Lower lobe of right lung (tissue), 2 donors: ENCODE measurements at places on chromosomes 12 and 14. TPM values are rescaled to one million over a fixed set of nuclear protein-coding genes. Genes with fewer than 3 reads are reported as not detected.

Gene ITGB7
- 9.7 TPM for total RNA-seq

Gene CCDC196
- total RNA-seq, result not detected

Gene CD27
- 2.3 TPM for total RNA-seq

Gene PPP4R4
- 5.9 TPM for total RNA-seq

Gene METTL17
- 62.2 TPM for total RNA-seq

Gene RPGRIP1
- 1.1 TPM for total RNA-seq

Gene NUBPL
- total RNA-seq, result 8.6 TPM

GRCh38 chr12:113762882-113763816 is 203.0 kb downstream of the RBM19 start:
- H3K4me3 ChIP-seq, result no peak overlapping the region
- no peak for DNase-seq
- no peak overlapping the region for H3K27ac ChIP-seq
- H3K27me3 ChIP-seq, result peaks cover 65% of the 10 kb centered on the region
- H3K4me1 ChIP-seq, result no peaks in the 10 kb centered on the region

GRCh38 chr12:130281153-130281799 is 56.4 kb upstream of the PIWIL1 start:
- no peaks in the 10 kb centered on the region for H3K36me3 ChIP-seq
- no peak overlapping the region for H3K27ac ChIP-seq
- no peak for DNase-seq
- H3K4me3 ChIP-seq, result peak overlapping the region; percentile 20
- no peaks in the 10 kb centered on the region for H3K27me3 ChIP-seq
- no peaks in the 10 kb centered on the region for H3K4me1 ChIP-seq

- no peak overlapping the region for H3K27ac ChIP-seq
- H3K4me3 ChIP-seq, result no peak overlapping the region
- H3K4me1 ChIP-seq, result peaks cover 6% of the 10 kb centered on the region
- H3K27me3 ChIP-seq, result peaks cover 35% of the 10 kb centered on the region
These were observed 171.7 kb upstream of the RTL1 start for GRCh38 chr14:101075025-101075800.

DNA sequence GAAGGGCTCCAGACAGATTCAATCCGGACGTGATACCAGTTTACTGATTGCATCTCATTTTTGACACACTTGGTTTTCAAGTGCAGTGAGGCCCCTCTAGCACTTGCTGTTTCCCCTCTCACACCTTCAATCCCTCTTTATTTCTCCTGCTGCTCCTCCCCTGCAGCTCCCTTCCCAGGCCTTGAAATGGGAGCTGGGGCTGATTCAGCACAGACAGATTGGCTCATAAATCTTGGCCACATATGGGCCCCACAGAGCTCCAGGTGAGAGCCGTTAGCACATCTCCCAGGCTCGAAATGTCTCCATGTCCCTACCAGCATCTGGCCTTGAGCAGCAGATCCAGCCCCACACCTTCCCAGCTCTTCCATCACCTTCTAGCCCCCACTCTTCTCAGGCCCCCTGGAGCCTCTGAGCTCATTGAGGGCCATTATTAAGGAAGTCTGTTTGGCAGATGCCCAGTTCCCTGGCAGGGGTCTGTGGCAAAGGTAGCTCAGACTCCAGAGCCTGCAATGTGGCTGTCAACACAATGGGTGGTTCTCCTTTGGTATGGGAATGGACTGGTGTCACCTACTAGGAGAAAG is 220.3 kb upstream of the FKBP4 start:
- H3K4me1 ChIP-seq, result no peaks in the 10 kb centered on the region
- no peak overlapping the region for H3K4me3 ChIP-seq
- H3K36me3 ChIP-seq, result no peaks in the 10 kb centered on the region
- no peaks in the 10 kb centered on the region for H3K27me3 ChIP-seq
- DNase-seq, result no peak

- H3K36me3 ChIP-seq, result peaks cover 43% of the 10 kb centered on the region
- DNase-seq, result no peak
- no peak overlapping the region for H3K27ac ChIP-seq
- no peaks in the 10 kb centered on the region for H3K27me3 ChIP-seq
- no peaks in the 10 kb centered on the region for H3K4me1 ChIP-seq
- no peak overlapping the region for H3K4me3 ChIP-seq
These were observed 29.6 kb downstream of the PRDM4 start for GRCh38 chr12:107731366-107731765.

DNA sequence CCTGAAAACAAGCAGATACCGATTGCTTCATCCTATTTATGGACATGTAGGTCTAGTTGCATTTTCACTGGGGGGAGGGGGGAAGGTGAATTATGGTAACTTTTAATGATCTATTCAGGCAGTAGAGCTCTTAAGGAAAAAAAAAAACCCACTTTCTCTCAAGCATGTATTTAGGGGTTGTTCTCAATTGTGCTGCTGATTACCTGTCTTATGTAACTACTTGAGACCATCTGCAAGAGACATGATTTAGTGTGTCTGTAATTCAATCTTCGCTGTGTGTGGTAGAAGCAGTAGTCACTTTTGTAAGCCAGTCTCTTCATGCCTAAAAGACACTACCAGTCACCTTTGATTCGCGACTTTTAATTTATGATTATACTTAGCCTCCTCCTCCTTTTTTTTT is 8.9 kb downstream of the CALM1 start:
- no peak overlapping the region for H3K4me3 ChIP-seq
- H3K27me3 ChIP-seq, result no peaks in the 10 kb centered on the region
- H3K27ac ChIP-seq, result no peak overlapping the region
- peaks cover 40% of the 10 kb centered on the region for H3K4me1 ChIP-seq

GRCh38 chr12:63894132-63894531 is 49.6 kb downstream of the SRGAP1 start:
- no peak overlapping the region for H3K27ac ChIP-seq
- H3K4me1 ChIP-seq, result peaks cover 15% of the 10 kb centered on the region
- no peaks in the 10 kb centered on the region for H3K27me3 ChIP-seq
- H3K4me3 ChIP-seq, result no peak overlapping the region

- H3K4me1 ChIP-seq, result no peaks in the 10 kb centered on the region
- no peak overlapping the region for H3K4me3 ChIP-seq
- no peaks in the 10 kb centered on the region for H3K27me3 ChIP-seq
- H3K27ac ChIP-seq, result no peak overlapping the region
These were observed 89.4 kb downstream of the PAX9 start for GRCh38 chr14:36751106-36751505.

- no peaks in the 10 kb centered on the region for H3K36me3 ChIP-seq
- no peak overlapping the region for H3K27ac ChIP-seq
- DNase-seq, result no peak
- no peaks in the 10 kb centered on the region for H3K4me1 ChIP-seq
- H3K27me3 ChIP-seq, result no peaks in the 10 kb centered on the region
These were observed 917.0 kb downstream of the LRFN5 start for GRCh38 chr14:42523666-42524065.

- H3K27me3 ChIP-seq, result no peaks in the 10 kb centered on the region
- H3K27ac ChIP-seq, result no peak overlapping the region
- no peaks in the 10 kb centered on the region for H3K36me3 ChIP-seq
- no peaks in the 10 kb centered on the region for H3K4me1 ChIP-seq
- H3K4me3 ChIP-seq, result no peak overlapping the region
These were observed 103.7 kb upstream of the EEA1 start for GRCh38 chr12:93032758-93033157.

DNA sequence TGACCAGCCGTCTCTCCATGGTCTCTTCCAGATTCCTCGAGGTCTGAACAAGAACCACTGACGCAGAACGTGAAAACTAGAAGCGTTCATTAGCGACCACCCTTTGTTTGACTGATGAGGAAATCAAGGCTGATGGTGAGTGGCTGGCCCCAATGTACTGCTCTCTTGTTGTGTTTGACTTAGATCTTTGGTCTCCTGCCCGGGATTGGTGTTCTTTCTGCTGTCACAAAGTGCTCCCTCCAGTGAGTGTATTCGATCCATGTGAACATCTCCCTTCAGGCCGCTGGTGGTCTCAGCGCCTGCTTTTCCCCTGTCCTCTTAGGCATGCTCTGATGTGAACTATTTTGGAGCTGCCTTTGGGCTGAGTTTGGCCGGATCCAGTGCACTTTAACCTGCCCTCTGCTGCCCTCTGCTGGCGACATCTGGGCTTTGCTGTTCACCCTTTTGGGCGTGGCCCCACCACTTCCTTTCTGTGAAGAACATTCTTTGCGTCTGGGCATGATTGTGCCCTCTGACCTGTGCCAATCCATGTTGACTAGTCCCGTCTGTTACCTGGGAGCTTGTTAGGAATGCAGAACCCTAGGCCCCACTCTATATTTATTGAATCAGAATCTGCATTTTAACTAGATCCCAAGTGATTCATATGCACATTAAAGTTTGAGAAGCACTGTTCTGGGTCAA is 279.1 kb downstream of the TTC6 start:
- H3K4me3 ChIP-seq, result no peak overlapping the region
- no peaks in the 10 kb centered on the region for H3K4me1 ChIP-seq
- H3K36me3 ChIP-seq, result no peaks in the 10 kb centered on the region
- DNase-seq, result peak; percentile 86

- H3K4me1 ChIP-seq, result peaks cover 80% of the 10 kb centered on the region
- H3K27me3 ChIP-seq, result no peaks in the 10 kb centered on the region
- H3K27ac ChIP-seq, result peak overlapping the region; percentile 36
- no peaks in the 10 kb centered on the region for H3K36me3 ChIP-seq
- no peak overlapping the region for H3K4me3 ChIP-seq
These were observed 32.6 kb downstream of the CCDC85C start for GRCh38 chr14:99571303-99571986.

DNA sequence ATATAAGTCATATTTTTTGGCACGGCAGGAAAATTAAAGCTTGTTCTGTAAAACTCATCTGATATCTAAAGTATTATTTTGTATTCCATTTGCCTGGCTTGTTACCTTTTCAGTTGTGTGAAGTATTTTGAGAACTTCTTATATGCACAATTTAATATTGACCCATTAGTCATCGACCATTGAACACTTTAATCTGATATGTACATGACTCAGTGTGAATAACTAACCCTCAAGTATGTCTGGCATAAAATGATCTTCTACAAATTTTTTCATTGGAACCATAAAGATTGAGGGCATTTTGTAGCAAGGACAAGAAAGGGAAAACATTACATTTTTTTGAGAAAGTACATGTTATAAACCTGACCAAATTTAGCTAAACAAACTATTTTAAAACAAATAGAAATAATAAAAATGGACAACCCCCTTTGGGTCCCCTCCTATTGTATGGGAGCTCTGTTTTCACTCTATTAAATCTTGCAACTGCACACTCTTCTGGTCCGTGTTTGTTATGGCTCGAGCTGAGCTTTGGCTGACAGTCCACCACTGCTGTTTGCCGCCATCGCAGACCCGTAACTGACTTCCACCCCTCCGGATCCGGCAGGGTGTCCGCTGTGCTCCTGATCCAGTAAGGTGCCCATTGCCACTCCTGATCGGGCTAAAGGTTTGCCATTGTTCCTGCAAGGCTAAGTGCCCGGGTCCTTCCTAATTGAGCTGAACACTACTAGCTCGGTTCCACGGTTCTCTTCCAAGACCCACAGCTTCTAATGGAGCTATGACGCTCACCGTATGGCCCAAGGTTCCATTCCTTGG is 118.8 kb downstream of the SLC6A15 start:
- no peaks in the 10 kb centered on the region for H3K27me3 ChIP-seq
- no peak overlapping the region for H3K27ac ChIP-seq
- H3K36me3 ChIP-seq, result no peaks in the 10 kb centered on the region
- H3K4me1 ChIP-seq, result no peaks in the 10 kb centered on the region
- no peak overlapping the region for H3K4me3 ChIP-seq

DNA sequence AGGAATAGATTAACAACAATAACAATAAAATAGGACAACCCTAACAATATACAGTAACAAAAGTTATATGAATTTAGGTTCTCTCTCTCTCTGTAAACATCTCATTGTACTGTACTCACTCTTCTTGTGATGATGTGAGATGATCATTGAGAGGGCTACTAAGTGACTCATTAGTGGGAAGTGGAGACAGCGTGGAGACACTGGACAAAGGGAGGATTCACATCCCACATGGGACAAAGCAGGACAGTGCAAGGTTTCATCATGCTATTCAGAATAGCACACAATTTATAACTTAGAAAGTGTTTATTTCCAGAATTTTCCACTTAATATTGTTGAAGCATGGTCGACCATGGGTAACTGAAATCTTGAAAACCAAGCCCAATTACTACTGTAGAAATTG is 26.0 kb upstream of the SPATA7 start:
- no peak for DNase-seq
- no peak overlapping the region for H3K27ac ChIP-seq
- no peaks in the 10 kb centered on the region for H3K27me3 ChIP-seq
- H3K4me3 ChIP-seq, result no peak overlapping the region
- no peaks in the 10 kb centered on the region for H3K36me3 ChIP-seq

- no peaks in the 10 kb centered on the region for H3K27me3 ChIP-seq
- no peak overlapping the region for H3K4me3 ChIP-seq
These were observed 209.9 kb downstream of the ITPR2 start for GRCh38 chr12:26623136-26623535.

GRCh38 chr12:41101806-41102205 is 86.3 kb upstream of the PDZRN4 start:
- no peaks in the 10 kb centered on the region for H3K4me1 ChIP-seq
- no peak for DNase-seq
- no peak overlapping the region for H3K4me3 ChIP-seq
- H3K36me3 ChIP-seq, result no peaks in the 10 kb centered on the region
- no peak overlapping the region for H3K27ac ChIP-seq

- H3K4me3 ChIP-seq, result no peak overlapping the region
- H3K27ac ChIP-seq, result no peak overlapping the region
- DNase-seq, result no peak
- no peaks in the 10 kb centered on the region for H3K36me3 ChIP-seq
These were observed 127.7 kb downstream of the SNAPC1 start for GRCh38 chr14:61889914-61890351.

DNA sequence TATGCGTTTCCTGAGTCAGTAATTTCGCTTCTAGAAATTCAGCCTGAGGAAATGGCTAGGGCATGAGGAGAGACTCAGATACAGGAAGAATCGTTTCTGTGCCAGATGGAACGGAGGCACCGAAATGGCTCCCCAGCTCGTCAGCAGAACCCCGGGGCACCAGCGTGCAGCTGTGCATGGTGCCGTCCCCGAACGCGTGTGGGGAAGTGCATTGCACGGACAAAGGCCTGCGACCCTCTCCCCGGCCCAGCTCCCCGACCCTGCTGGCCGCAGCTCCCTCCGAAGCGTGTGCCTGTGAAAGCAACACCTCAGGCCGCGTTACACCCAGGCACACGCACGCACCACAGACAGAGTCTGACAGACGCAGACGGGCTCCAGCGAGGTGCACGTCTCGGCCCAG is 82.9 kb downstream of the NOC4L start:
- no peak overlapping the region for H3K4me3 ChIP-seq
- H3K27ac ChIP-seq, result no peak overlapping the region
- DNase-seq, result no peak
- peaks cover 33% of the 10 kb centered on the region for H3K27me3 ChIP-seq
- H3K36me3 ChIP-seq, result no peaks in the 10 kb centered on the region
- no peaks in the 10 kb centered on the region for H3K4me1 ChIP-seq

GRCh38 chr12:2550561-2551411 is 244.0 kb upstream of the FKBP4 start:
- H3K27ac ChIP-seq, result no peak overlapping the region
- H3K36me3 ChIP-seq, result no peaks in the 10 kb centered on the region
- no peaks in the 10 kb centered on the region for H3K27me3 ChIP-seq
- DNase-seq, result no peak

DNA sequence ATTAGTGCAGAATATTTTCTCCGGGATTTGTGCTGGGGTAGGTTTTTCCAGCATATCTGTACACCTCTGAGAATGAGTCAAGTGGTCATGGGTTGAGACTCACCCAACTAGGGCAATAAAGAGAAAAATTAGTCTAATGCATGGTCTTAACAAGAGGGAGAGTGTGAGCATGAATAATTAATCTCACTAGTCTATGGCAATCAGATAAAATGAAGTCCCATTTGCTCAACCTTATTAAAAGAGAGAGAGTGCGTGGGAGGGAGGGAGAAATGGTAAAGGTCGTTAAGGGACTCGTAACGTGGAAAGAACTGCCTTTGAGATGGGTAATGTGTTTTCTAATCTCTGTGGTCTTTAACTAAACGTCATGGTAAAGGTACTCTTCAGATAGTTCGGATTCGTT is 91.6 kb downstream of the TESC start:
- H3K4me3 ChIP-seq, result no peak overlapping the region
- no peaks in the 10 kb centered on the region for H3K4me1 ChIP-seq
- DNase-seq, result no peak
- peaks cover 59% of the 10 kb centered on the region for H3K36me3 ChIP-seq
- no peak overlapping the region for H3K27ac ChIP-seq
